ENCODE measurements at places on chromosomes 3 and 15. TPM values are rescaled to one million over a fixed set of nuclear protein-coding genes. Genes with fewer than 3 reads are reported as not detected.

The BMF gene
- 9.5 TPM for total RNA-seq

The LIPH gene
- total RNA-seq: under 0.01 TPM

The LRRIQ4 gene
- total RNA-seq: under 0.01 TPM

The OR5K2 gene
- total RNA-seq: not detected

The CCDC80 gene
- total RNA-seq: 366 TPM

The EFCC1 gene
- total RNA-seq: not detected

The GOLGA8T gene
- 0.26 TPM for total RNA-seq

The TRANK1 gene
- total RNA-seq: 20.3 TPM

The ANKUB1 gene
- total RNA-seq: not detected

The TRH gene
- not detected for total RNA-seq

The EIF4E3 gene
- total RNA-seq: 1.8 TPM

The GP9 gene
- not detected for total RNA-seq

The FAM162A gene
- total RNA-seq: 16.7 TPM

The GRM2 gene
- total RNA-seq: under 0.01 TPM

The NOX5 gene
- 0.33 TPM for total RNA-seq

The FYCO1 gene
- total RNA-seq: 82.2 TPM

The CSPG4 gene
- total RNA-seq: 109 TPM

The STAC gene
- 6.8 TPM for total RNA-seq

The APOD gene
- 2.1 TPM for total RNA-seq

The GOLGA6D gene
- not detected for total RNA-seq

The GPR171 gene
- total RNA-seq: not detected

The RBMS3 gene
- 58.6 TPM for total RNA-seq

The CEMIP gene
- total RNA-seq: 324 TPM

The LRRC31 gene
- total RNA-seq: not detected

The SLC12A8 gene
- 9.8 TPM for total RNA-seq

The GPR62 gene
- total RNA-seq: under 0.01 TPM

The RETNLB gene
- total RNA-seq: not detected

The ZNF717 gene
- total RNA-seq: 18.2 TPM

The ITIH4 gene
- total RNA-seq: 2.6 TPM

The ATP13A3 gene
- total RNA-seq: 222 TPM

The CCR8 gene
- total RNA-seq: not detected

The TIGIT gene
- total RNA-seq: not detected

The BSN gene
- total RNA-seq: under 0.01 TPM

The CFAP161 gene
- 0.17 TPM for total RNA-seq

The UACA gene
- total RNA-seq: 107 TPM

Measured in fibroblast of lung (primary cell).